ENCODE measurements at places on chromosomes 5 and 9. TPM values are rescaled to one million over a fixed set of nuclear protein-coding genes. Genes with fewer than 3 reads are reported as not detected.

- no peak for DNase-seq
Observed at GRCh38 chr5:102222772-102223171, 73.3 kb downstream of the SLCO4C1 start.

DNA sequence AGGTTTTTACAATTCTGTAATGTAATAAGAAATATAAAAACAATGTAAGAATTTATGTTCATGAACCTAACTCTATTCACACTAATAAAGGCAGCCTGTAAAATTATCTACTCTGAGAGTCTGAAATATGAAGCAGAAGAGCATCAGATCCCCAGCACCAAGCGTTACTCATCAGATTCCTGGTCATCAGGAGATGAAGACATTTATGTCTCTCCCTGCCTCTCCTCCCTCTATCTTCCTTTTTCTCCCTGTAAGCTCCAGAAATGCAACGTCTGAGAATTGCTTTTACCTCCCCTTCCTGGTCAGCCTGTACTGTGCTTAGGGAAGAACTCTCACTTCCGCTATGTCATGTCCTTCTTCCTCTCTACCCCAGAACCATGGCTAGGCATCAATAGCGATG lies 114.4 kb upstream of the SLIT3 start:
- DNase-seq, result no peak

The NUTM2G gene
- total RNA-seq, result not detected

The S1PR3 gene
- total RNA-seq, result 22.3 TPM

DNA sequence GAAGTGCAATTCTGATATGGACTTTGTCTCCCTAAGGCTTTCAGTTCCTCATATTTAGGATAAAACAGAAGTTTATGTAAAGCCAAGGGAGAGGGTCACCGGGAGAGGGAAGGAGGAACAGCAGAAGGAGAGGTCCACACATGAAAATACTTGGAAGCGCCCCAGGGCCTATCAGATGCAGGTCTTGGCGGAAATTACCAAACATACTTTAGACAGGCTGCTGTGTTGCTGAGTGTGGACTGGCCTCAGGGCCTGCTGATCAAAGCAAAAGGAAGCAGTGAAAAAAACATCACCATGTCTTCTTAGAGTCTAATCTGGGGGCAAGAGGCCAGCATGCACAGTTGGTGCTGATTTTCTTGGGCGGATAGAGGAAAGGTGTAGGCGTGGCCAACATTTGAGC lies 14.1 kb upstream of the NTRK2 start:
- DNase-seq, result no peak

DNA sequence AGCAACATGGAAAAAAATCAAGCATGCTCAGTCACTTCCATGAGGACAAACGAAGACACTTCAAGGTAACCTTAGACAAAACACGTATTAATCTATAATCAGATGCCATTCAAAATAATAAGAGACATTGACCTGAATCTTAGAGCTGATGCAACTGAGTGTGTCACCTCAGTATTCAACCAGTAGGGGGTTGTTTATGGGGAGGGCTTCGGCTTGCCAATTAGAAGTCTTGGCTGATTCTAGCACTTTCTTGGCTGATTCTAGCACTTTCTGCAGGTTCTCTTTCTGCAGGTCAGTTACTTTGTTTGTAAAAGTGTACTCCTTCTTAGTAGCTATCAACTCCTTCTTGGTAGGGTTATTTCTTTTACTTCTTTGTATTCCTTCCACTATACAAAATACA lies 317.6 kb downstream of the ENC1 start:
- no peak for DNase-seq

GRCh38 chr9:17470036-17470813 lies 108.6 kb upstream of the SH3GL2 start:
- DNase-seq, result no peak

The CAVIN4 gene
- 3.3 TPM for total RNA-seq

Data from glomerular endothelial cell (primary cell).